ENCODE measurements at places on chromosomes 6 and 20. TPM values are rescaled to one million over a fixed set of nuclear protein-coding genes. Genes with fewer than 3 reads are reported as not detected.

HLA-DMB gene
- not detected for total RNA-seq

SNRPB2 gene
- 114 TPM for total RNA-seq

RIPOR3 gene
- 1.3 TPM for total RNA-seq

SLC26A8 gene
- total RNA-seq: not detected

GTSF1L gene
- total RNA-seq: not detected

CST2 gene
- total RNA-seq: not detected

C6orf132 gene
- not detected for total RNA-seq

CD93 gene
- total RNA-seq: not detected
